ENCODE measurements at places on chromosomes 2 and 18. TPM values are rescaled to one million over a fixed set of nuclear protein-coding genes. Genes with fewer than 3 reads are reported as not detected.

Gene INHA
- 0.53 TPM for total RNA-seq

GRCh38 chr18:49207361-49207760 lies 253.1 kb downstream of the DYM start:
- DNase-seq, result no peak

GRCh38 chr2:102597788-102598187 lies 21.6 kb upstream of the SLC9A2 start:
- DNase-seq, result no peak

- DNase-seq, result no peak
Observed at GRCh38 chr2:715854-716560, 38.8 kb upstream of the TMEM18 start.

GRCh38 chr2:23235292-23235691 lies 149.7 kb upstream of the KLHL29 start:
- no peak for DNase-seq

- no peak for DNase-seq
Observed at GRCh38 chr2:135874777-135875365, 1.4 kb downstream of the MCM6 start.

- DNase-seq, result no peak
Observed at GRCh38 chr2:129181433-129181832, 798.0 kb upstream of the RAB6C start.

DNA sequence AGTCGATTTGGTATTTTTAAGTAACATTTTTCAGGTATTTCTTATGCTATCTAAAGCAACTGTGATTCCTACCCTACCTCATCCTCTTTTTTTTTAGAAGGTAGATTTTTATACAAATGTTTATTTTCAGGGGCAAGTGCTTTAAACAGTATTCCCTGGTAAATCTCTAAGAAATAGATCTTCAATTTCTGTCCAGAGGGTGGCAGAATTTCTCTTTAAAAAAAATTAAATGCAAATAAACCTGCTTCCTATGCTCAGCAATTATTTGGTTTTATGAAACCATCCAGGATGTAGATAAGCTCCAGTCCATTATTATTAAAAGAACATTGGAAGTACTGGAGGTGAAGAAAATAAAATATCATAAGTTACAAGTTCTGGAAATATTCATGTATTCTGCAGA lies 191.9 kb downstream of the MYO3B start:
- no peak for DNase-seq

All from sciatic nerve (tissue), 2 donors.